ENCODE measurements at places on chromosomes 2 and 18.

DNA sequence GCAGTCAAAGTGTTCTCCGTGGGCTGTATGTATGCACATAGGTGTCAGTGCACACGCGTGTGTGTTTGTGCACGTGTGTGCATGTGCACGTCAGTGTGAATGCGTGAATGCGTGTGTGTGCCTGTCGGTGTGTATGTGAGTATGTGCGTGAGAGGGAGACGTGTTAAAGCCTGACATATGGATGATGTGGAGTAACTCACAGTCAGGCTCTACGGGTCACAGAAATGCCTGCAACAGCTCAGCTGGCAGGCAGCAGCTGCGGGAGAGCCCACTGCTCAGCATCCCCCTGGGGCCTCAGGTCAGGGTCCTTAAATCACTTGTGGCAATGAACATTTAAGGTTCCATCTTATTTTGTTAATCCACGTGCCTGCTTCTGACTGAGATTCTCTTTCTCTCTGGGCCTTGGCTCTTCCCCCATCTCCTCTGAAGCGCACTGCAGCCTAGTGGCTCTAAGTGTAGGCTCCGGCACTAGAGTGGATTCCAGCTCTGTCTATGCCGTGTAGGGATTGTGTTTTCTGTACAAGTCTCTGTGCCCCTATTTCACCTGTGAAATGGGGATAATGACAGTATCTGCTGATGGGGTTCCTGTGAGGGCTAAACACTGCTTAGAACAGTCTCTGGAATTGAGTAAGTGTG, 63.0 kb downstream of the DYSF start:
- DNase-seq: no peak

- no peak for DNase-seq
These were observed 762.3 kb downstream of the DCDC2C start for GRCh38 chr2:4465671-4466070.

DNA sequence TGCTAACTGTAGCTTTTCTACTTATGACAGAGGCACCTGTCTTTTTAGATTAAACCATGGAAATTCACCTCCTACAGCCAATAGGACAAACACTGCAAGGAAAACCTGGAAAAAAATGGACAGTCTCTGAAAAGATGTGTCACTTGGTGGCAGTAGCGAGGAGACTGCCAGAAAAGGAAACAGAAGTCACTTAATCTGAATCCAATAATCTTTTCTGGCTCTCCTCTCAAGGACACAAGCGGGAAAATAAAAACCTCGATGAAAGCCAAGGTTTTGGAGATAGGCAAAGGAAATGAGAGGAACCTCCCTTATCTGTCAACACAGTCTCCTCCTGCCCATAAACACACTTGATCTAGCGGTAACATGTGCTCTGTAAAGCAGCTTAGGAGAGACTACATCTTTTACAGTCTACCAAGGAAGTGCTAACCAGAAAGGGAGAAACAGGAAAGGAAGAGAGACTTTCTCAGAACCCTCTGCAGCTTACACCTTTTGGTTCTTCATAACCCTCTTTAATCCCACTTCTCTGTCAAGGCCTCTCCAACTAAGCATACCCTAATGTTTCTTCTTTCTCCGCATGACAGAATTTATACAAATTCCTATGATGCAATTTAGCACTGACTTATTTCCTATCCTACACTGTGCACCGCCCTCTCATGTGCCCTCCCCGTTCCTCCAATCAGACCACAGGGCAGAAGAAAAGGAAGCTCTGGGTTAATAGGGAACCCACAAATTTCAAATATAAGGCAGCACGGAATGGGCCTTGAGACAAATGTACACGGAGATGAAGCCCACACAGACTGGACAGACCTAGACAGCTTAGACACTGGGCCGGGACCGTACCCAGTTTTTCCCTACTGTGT, 52.8 kb downstream of the CLASP1 start:
- no peak for DNase-seq

DNA sequence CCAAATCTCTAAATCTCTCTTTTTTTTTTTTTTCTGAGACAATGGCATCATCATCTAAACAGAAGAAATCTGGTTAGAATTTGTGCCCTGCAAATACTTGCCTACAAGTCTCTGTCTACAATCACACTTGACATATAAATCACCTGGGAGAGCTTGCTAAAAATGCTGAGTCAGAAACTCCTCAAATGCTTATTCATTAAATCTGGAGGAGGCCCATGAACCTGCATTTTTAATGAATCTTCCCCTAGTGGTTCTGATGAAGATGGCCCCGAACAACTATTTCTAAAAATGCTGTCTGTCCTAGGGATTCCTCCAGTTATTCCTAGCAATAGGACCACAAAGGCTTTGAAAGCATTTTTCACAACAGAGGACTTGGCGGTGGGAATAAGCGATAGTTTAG, 1.6 kb upstream of the CSRNP3 start:
- DNase-seq: no peak

DNA sequence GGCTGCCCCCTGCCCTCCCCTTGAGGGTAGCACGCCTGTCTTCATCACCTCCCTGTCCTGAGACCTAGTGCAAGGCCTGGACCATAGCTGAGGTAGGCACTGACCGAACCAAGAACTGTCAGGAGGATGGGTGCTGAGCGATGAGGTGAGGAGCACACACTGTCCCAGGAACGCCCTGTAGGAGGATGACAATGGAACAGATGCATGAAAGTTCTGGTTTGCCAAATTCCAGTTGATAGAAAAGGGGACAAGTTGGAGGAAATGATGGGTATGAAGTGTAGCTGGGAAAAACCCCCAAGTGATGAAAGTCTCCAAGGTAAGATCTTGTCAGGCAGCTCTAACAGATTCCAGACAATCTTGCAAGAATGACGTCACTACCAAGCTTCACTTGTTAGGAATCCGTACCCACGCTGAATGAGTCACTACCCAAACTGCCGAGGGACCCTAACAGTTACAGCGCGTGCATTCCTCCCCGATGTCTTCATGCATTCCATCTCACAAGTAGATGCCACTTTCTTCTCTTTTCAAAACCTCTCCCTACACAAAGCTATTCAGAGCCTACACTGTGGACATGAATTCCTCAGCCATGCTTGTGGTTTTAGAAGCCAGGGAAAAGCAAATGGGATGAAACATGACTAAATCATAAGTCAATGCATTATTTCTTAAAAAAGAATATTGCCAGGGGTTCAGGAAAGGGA, 27.6 kb downstream of the MRPL33 start:
- no peak for DNase-seq

DNA sequence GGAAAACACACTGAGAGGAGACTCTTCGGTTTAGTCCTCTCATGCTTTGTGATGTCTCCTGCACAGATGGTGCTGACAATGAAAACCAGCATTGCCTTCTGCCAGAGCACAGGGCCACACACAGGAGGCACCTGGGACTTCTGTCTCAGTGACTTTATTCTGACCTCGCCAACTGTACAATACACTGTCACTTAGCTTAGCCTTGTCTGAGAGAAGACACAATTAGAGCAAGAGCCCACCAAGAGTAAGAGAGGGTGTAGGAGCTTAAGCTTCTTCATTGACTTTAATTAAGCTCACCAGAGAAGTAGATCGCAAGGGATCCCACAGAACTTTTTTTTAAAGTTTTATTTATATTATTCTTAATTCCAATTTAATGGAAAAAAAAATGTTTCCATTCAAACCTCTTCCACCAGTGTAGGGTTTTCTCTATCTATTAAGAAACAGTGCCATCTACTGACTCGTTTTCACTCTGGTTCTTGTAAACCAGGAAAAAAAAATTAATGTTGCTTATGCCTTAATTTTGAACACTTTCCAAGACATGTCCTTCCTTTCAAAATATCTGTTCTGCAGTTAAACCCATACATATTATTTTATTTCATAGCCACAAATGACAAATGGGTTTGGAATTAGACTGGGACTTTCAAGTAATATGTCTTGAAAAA, 42.4 kb upstream of the DDX18 start:
- no peak for DNase-seq

DNA sequence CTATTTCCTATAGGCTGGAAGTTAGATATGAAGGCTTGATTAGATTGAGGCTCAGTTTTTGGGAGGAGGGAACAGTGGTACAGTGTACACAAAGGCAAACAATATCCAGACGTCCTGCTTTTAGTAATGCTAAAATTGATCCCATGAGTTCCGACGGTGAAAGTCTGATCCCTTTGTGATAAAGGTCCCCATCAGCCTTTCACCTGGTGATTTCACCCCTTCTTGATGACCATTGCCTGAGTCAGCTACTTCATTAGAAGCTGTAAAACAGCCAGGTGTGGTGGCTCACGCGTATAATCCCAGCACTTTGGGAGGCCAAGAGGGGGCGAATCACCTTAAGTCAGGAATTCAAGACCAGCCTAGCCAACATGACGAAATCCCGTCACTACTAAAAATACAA, 29.7 kb downstream of the TWSG1 start:
- DNase-seq: no peak

- DNase-seq: no peak
These were observed 5.2 kb upstream of the SPAST start for GRCh38 chr2:32058130-32058529.

DNA sequence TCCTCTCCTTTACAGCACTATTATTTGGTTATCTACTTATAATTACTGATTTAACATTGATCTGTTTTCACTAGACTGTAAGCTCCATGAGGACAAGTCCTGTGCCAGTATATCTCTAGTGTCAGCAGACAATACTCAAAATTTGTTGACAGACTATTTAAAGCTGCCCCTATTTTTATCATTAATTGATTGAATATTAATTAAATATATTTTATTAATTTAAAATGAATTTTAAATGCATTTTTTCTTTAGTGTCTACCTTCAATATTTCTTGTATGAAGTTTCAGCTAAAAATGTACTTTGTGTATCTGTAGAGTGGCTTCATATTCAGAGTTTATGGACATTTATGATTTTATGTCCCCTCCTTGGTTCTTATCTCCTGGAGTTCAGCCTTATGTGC, 26.4 kb upstream of the FHOD3 start:
- DNase-seq: no peak

DNA sequence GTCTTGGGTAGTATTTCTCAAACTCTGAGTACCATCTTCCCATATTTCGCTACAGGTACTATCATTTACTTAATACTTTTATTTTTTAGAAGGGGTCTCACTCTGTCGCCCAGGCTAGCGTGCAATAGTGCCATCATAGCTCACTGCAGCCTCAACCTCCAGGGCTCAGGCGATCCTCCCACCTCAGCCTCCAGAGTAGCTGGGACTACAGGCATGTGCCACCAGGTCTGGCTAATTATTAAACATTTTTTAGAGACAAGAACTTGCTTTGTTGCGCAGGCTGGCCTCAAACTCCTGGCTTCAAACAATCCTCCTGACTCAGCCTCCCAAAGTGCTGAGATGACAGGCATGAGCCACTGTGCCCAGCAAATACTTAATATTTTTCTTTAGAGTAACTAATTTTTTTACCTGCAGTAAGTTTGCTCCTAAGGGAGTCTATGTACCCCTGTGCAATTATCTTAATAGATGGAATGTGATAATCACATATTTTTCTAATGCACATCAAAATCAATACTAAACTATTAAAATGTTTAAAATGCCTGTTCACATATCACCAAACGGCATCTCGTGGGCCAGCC, 100.6 kb upstream of the ST3GAL5 start:
- no peak for DNase-seq

- no peak for DNase-seq
These were observed 1.8 kb downstream of the TRABD2A start for GRCh38 chr2:84878896-84879583.

- DNase-seq: no peak
These were observed 720 bp downstream of the LBX2 start for GRCh38 chr2:74498500-74499266.

DNA sequence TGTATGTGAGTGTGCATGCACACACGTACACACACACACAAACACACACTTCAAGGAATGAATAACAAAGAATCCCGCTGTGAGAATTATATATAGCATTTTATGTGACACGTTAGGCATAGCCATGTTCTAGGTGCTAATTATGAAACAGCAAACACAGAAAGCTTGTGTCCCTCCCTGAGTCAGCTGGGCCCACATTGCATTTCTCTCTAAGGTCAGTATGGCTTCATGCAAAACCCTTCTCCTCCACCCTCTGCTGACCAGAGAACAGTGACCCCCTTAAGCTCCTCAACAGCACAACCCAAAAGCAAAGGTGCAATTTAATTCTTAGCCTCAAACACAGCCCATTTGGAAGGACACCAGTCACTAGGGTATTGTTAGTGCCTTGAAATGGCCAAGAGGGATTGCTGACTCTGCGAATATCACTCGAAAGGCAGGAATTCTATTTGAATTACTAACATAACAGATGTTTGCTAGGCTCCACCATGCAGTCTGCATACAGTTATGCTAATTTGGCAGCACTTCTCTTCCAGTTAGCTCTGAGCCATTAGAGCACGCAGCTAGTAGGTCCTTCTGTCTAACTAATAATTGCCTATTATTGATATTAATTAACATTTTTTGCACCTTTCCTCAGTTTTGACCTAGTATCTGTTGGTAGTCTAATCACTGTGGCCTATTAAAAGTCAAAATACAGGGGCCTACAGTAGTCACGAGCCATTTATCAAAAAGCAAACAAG, 149.0 kb downstream of the LNPK start:
- DNase-seq: no peak

Data from activated naive CD4-positive, alpha-beta T cell (primary cell).